ENCODE measurements at places on chromosomes 12 and 14.

DNA sequence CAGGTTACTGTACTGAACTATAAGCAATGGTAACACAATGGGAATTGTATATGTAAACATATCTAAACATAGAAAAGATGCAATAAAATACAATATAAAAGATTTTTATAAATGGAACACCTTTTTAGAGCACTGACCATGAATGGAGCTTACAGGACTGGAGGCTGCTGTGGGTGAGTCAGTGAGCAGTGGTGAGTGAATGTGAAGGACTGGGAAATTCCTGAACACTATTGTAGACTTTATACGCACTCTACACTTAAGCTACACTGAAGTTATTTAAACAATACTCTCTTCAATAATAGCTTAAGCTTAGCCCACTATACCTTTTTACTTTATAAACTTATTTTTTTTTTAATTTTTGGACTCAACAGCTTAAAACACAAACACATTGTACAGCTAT, 313.5 kb downstream of the KCNC2 start:
- DNase-seq = no peak

- no peak for DNase-seq
These were observed 2.9 kb upstream of the EPYC start for GRCh38 chr12:91007531-91008290.

GRCh38 chr12:9244894-9245293, 36.7 kb upstream of the PZP start:
- DNase-seq = no peak

DNA sequence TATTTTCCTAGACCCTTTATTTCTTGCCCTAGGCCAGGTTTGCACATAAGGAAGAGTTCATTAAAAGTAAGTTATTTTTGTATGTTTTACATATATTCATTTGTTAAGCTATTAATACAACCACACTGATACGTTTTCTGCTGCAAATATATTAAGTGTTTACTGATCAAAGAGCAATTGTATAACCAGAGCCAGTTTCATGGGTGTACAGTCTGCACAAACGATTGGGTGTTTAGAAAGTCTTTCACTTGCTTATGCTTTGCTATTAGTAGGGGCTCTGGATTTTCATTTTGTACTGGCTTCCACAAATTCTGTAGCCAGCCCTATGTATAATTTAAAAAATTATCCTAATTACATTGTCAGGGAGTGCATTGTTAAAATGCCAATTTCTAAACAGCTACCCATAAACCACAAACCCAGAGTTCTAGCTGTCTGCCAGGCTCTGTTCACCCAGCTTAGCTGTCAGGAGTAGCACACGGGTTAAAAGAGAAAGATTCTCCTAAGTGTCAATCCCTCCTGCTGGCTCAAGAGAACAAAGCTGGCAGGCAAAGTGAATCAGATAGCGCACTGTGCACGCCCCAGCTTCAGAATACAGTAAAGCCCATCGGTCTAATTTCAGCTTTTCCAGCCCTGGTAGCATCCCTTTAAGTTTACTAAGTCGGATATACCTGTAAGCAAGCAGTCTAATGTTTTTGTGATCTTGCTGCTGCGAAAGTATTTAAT, 151.0 kb upstream of the LMO3 start:
- DNase-seq = no peak

DNA sequence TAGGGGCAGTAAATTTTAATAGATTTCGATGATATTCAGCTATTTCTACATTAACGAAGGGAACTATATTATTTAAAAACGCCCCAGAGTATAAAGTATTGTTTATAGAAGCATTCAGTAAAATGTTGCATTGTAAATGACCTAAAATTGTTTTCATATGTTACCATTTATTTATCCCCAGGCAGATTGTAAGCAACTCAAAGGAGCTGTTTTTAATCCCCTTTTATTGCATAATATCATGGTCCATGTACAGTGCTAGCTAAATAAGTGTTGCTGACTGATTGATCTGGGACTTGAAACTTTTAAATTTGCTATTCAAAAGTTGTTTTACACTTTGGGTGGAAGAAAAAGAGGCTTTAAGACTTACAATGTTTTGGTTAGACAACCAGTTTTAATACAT, 199.0 kb upstream of the SLC38A2 start:
- no peak for DNase-seq

DNA sequence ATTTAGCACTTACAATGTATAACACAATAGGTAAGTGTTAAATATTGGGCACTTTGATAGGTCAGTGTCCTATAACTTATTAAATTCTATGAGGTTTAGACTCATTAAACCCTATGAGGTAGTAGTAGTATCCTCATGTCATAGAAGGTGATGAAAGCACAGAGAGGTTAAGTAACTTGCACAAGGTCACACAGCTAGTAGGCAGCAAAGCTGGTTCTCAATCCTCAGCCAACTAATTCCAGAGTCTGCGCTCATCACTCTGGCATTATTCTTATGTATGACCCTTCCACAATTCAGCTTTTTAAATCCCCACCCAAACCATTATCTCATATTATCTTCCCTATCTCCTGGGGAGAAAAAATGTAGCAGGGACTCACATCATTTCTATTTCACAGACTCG, 141.1 kb downstream of the KSR2 start:
- DNase-seq = no peak

DNA sequence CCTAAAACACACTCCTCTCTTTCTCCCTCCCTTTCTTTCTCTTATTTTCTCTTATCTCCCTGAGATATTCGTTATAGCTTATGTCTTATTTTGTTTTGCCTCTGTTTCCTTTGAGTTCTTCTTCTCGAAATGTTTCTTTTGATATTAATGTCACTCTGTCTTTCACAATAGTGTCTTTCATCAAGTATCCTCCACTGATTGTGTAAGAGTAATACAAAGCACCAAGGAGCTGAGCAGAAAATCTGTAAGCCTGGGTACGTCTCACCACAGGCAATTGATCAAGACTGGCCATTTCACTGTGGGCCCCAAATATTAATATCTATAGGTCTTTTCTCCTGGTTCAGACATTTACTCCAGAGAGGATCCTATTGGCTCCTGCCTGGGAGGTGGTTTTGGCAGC, 4.8 kb upstream of the LYZ start:
- no peak for DNase-seq

- DNase-seq = peak; percentile 78
These were observed 12.4 kb downstream of the MSI1 start for GRCh38 chr12:120356567-120357030.

GRCh38 chr12:113601656-113602263, 130.1 kb upstream of the LHX5 start:
- no peak for DNase-seq

DNA sequence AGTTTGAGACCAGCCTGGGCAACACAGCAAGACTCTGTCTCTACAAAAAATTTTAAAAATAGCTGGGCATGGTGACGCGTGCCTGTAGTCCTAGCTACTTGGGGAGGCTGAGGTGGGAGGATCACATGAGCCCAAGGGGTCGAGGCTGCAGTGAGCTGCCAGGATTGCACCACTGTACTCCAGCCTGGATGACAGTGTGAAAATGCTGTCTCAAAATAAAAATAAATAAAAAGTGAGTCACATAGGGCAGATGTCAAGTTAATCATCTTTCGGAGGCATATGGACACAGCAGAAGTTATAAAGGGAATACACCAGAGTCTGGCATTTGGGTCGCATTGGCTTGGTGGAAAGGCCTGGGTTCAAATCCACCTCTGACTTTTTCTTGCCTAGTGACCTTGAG, 92.7 kb downstream of the PHETA1 start:
- no peak for DNase-seq

- DNase-seq = no peak
These were observed 54.3 kb downstream of the CCDC85C start for GRCh38 chr14:99549684-99550083.

DNA sequence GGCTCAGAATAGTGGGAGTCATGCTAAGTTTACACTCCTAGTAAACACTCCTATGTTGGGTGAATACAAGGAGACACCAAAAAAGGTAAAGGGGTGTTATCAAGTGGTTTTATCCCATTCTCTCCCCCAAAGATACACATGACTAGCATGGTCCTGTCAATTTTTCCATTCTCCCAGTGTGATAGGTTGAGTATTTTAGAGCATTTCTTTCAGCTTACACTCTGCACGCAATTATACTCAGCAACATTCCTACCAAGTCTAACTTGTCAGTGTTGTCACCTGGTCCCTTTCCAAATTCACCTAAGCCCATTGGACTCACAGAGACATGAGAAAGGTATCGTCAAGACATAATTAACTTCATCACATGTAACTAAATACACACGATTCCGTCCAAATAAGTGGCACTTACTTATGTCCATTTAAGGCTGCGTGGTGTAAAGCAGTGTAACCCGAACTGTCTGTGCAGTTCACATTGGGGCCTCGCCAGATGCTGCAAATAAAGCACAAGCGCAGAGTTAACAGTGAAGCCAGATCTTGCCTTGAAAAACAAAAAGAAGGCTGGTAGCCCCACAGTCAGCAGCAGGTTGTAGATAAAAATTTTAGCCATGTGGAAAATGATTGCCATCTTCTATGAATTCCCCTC, 159.7 kb downstream of the ANKS1B start:
- no peak for DNase-seq

Data from ascending aorta (tissue), 2 donors.